ENCODE measurements at places on chromosomes 7 and 10.

DNA sequence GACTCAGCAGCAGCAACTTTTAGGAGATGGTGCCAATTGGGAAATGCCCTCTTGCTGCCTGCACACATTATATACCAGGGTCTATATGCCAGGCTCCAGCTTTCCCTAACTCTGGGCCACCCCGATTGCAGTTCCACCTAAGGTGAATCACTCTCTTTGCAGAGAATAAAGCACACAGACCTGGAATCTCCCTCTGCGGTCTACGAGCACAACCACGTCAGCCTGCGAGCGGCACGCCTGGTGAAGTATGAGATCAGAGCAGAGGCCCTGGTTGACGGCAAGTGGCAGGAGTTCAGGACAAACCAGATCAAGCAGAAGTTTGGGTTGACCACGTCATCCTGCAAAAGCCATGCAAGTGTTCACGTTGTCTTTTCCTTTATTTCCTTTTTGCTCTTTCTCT, 38.2 kb upstream of the PLEKHA1 start:
- DNase-seq: no peak

GRCh38 chr10:33817605-33818004, 483.1 kb upstream of the NRP1 start:
- DNase-seq: no peak

DNA sequence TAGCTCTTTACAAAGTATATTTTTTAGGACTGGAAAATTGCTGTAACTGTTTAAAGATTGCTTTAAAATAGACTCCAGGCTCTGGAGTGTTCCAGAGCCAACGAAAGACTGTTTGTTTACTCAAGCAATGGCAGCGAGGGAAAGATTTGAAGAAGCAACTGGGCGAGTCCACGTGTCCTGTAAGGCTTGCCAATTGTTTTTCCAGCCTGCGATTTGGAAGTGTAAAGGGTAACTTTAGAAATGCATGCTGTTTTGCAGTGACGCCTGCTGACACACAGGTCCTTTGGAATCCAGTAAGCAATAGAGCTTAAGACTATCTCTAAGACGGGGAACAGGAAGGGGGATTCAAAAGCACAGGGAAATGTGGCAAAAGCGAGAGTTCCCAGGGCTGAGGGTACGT, 55.8 kb downstream of the TACC2 start:
- DNase-seq: no peak

GRCh38 chr10:62052276-62052675, 150.8 kb downstream of the ARID5B start:
- DNase-seq: no peak

DNA sequence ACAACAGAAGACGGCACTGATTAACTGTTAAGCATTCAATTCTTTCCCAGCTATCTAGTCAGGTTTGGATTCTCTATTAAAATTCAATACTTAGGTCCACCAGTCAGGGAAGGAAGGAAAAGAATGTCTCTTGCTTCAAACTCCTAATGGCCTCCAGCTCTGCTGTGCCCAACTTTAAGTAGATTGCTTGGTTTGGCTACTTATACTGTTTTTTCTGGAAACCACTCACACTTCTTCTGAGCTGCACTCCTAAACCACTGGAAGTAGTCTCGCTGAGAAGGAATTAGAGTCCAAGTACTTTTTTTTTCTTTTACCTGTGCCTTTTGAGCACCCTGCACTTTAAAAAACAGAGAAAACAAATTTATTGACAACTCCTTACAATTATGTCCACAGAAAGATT, 26.7 kb upstream of the COL1A2 start:
- no peak for DNase-seq

Measured in activated naive CD8-positive, alpha-beta T cell treated with anti-CD3 and anti-CD28 coated beads for 36 hours (primary cell).